CD8-positive, alpha-beta T cell (primary cell): ENCODE measurements at places on chromosomes 2 and 18. TPM values are rescaled to one million over a fixed set of nuclear protein-coding genes. Genes with fewer than 3 reads are reported as not detected.

DNA sequence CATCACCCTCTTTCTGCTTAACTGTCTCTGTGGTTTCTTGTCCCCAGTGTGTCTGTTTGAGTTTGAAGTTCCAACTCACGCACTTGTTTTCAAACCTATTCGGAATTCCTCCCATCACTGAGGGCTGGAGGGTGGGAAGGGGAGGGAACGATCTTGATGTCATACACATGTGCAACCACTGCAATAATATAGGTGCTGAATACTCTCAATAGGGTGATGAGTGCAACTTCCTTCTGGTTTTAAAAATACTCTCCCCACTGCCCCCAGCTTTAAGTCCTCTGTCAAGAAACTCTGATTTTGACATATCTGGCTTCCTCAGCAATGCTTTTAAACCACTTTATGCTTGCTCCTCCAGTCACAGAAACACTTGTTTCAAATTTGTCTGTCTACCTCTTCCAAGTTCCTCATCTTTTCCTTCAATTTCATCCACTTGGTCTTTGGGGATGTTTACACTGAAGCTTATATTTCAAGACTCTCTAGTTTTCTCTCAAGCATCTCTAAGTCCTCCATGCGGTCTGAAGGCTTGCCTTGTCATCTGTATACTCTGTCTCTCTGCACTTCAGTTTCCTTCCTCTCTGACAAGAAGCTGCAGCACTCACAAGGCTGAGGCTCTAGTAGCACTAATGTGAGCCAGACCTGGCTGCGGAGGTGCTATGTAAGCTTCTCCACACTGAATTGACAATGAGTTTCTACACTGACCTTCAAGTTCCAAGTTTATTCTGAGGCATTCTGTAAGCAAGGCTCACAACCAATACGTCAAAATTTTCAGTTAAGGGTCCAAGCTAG, 422.3 kb downstream of the ZEB2 start:
- peak; percentile 5 for DNase-seq

DNA sequence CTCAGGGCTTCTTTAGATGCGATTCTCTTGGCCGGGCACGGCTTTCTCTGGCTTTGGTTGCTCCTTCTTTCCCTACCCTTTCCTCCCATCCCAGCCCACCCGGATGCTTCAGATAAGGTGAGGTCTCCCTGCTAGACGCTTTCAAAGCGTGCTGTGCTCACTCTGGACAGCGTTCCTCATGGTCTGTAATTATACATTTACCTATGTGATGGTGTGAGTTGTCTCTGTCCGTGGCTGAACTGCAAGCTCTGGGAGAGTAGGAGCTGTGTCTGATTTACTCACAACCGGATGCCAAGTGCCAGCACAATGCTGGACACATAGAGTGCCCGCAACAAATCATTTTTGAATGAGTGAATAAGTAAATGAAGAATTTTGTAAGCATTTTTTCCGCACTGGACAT, 26.8 kb upstream of the PNPT1 start:
- DNase-seq = no peak

The MC4R gene
- not detected for total RNA-seq

The GMPPA gene
- total RNA-seq = 9.4 TPM

GRCh38 chr2:208820014-208820688, 413.6 kb downstream of the PTH2R start:
- no peak for DNase-seq

The VIL1 gene
- 0.19 TPM for total RNA-seq

- no peak for DNase-seq
These were observed 488.6 kb downstream of the BCL11A start for GRCh38 chr2:60064687-60065389.

- DNase-seq = no peak
These were observed 11.1 kb downstream of the MSGN1 start for GRCh38 chr2:17827316-17827715.

DNA sequence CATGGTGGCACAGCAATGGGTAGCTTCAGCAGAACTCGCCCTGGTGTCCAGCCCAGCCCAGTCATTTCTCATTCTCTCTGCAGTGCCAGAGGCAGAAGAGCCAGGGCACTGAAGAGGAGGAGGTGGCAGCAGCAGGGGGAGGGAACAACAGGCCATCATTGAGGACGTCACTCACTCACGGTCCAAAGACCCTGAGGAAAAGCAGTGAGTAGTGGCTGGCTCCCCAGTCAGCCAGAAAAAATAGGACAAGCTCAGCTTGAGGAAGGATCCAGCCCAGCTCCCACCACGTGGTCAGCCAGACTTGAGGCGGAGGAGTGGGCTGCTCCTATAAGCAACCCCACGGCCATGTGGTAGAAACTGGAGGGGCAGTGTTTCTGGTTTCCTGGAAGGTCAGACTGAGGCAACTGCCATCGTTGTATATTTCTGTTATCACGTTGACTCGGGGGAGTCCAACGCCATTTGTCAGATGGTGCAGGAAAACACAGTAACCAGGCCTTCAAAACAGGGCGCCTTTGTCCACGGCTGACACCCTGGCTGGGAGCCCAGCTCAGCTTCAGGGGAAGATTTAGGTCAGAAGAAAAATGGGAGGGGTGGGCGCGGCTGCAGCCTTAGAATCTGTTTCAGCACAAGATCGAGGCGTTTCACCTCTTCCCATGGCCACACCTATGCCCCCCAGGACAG, 19.0 kb upstream of the TMEM247 start:
- no peak for DNase-seq

The CASP8 gene
- 155 TPM for total RNA-seq

The CPO gene
- total RNA-seq = not detected

GRCh38 chr2:187617905-187618304, 63.7 kb upstream of the TFPI start:
- DNase-seq = no peak

The SERPINB13 gene
- total RNA-seq = not detected

The EIF2AK3 gene
- 51.6 TPM for total RNA-seq

- peak; percentile 25 for DNase-seq
These were observed 295.0 kb upstream of the ZNF521 start for GRCh38 chr18:25646971-25647370.

DNA sequence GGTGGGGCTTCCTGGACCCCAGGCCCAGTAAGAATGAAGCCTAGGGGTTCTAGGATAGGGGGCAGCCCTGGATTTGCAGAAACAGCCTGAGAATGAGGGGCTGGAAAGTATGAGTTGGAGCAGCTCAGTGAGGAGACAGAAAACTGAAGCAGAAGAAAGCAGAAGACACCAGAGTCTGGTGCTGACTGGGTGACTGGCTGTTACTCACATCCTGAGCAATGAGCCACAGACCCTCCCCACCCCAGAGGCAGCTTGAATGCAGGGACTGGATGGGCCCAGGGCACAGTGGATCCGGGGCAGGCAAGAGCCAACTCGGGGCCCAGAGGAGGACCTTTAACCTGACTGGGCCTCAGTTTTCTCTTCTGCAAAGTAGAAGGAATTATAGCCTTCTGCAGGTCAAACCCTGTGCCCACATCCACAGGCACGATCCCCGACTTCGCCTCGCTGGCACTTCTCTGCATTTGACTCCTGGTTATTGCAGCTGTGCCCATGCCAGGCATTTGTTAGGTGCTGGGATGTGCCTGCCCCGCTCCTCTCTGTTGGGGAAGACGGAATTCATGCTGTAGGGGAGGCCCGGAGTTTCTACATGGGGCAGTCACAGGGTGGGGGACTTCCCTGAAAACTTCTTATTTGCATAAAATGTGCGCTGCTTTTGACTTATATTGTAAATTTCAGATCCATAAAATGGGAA, 8.5 kb downstream of the STEAP3 start:
- no peak for DNase-seq

DNA sequence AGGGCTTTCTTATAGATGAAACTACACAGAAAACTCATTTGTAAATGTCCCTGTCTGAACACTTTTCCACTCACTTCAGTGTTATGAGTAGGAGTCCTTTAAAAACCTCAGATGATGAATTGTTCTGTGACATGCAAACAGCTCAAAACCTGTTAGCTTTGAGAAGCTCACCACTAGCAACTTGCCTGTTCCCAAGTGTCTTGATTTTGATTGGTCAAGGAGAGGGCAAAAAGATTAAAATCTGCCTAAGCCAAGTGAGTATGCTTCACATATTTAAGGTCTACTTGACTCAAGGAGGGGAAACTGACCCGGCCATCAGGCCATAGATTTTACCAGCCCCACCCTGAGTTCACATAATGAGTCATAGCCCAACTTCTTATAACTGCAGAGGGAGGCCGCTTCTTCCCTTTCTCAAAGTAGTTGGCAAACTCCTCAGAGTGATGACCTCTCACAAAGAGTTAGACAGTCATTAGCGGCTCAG, 45.2 kb upstream of the MEIS1 start:
- DNase-seq = no peak

The CYBRD1 gene
- total RNA-seq = 0.17 TPM

DNA sequence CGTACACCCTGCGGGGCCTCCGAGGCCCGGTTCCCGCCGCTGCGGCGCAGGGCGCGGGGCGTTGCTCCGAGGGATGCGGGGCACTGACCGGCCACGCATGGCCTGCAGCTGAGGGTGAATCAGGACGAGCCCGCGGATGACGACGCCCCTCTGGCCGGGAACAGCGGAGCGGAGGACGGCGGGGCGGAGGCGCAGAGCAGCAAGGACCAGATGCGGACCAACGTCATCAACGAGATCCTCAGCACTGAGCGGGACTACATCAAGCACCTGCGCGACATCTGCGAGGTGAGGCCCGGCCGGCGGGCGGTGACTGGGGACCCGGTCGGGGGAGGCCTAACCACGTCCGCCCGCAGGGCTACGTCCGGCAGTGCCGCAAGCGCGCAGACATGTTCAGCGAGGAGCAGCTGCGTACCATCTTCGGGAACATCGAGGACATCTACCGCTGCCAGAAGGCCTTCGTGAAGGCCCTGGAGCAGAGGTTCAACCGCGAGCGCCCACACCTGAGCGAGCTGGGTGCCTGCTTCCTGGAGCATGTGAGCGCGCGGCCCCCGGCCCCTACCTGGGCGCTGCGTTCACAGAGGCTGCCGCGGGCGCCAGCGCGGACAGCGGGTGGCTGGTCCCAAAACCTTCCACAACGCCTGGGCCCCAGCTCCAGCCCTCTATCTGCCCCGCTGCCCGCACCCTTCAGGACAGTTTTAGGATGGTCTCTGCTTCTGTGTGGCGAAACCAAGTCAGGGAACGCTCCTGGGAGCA, 53.2 kb downstream of the FAM168B start:
- no peak for DNase-seq

The KCNG3 gene
- total RNA-seq = 2.5 TPM

- no peak for DNase-seq
These were observed 63.8 kb upstream of the EPHA4 start for GRCh38 chr2:221635949-221636348.

The RIT2 gene
- total RNA-seq = not detected

DNA sequence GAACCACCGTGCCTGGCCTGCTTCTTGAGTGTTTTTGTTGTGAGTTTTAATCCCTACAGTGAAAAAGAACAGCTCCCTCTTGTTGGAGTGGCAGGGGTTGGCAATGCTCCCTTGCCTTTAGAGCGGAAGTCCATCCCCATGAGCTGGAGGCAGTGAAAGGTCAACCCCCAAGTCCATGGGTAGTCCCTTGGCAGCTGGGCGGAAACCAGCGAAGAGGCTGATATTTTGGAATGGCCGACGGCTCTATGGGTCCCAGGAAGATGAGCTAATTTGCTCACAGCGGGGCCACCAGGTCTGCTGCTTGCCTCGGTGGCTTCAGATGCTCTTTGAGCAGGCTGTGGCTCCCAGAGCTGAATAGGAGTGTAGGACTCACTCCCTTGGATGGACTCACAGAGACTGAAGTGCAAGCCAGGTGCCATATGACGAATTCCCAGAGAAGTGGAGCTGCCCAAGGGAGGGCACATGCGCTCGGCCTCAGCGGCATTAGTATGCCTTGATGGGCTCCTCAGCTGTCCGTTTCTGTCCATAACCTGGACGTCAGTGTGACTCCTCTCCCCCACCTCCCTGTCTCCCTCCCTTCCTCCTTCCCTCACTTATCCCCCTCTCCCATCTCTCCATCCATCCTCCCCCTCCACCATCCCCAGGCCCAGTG, 25.4 kb upstream of the RHOB start:
- no peak for DNase-seq

DNA sequence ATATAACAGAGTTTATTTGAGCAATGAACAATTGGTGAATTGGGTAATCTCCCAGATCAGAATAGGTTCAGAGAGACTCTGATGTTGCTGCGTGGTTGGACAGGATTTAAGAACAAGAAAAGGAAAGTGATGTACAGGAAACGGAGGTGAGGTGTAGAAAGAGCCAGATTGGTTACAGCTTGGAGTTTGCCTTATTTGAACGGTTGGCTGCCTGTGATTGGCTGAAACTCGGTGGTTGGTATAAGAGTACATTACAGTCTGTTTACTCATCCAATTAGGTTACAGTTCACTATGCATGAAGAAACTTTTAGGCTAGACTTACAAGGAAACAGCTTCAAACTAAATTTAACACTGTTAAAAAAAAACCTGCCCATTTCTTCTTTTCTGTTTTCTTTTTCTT, 68.0 kb upstream of the CABLES1 start:
- DNase-seq = no peak

GRCh38 chr2:95314598-95314963, 17.4 kb downstream of the KCNIP3 start:
- no peak for DNase-seq

- DNase-seq = no peak
These were observed 30.0 kb downstream of the IL1R2 start for GRCh38 chr2:102021779-102022178.

DNA sequence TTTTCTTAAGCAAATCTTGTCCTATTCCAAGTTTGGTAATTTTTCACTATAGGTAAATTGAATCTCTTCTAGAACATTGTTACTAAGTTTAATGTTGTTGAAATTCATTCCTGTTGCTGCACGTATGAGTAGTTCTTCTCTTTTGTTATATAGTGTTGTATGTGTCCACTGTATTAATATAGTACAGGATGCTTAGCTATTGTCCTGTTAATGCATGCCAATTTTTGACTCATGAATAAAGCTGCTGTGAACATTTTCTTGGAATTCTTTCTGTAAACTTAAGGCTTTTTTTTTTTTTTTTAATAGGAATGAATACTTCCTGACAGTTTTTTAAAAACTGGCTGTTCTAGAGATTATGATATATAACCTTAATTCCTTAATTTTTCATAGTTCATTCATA, 326.9 kb downstream of the SLC4A3 start:
- no peak for DNase-seq

DNA sequence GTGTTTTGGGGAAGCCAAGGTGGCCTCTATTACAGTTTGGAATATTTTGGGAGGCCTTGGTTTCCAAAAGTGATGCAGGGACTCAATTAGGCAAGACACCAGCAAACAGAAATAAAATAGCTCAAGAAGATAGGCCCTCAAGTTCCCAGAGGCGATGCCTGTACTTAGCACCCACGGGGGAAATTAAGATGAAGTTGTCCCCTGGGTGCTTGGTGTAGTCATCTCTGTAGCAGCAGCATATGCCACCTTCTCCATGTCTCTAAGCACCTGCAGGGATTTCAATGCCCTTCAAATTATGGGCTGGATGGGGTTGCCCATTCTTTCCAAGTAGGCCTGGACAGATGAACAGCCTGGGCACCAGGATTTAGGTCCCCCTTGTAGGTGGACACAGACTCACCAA, 185.0 kb downstream of the CTIF start:
- no peak for DNase-seq

DNA sequence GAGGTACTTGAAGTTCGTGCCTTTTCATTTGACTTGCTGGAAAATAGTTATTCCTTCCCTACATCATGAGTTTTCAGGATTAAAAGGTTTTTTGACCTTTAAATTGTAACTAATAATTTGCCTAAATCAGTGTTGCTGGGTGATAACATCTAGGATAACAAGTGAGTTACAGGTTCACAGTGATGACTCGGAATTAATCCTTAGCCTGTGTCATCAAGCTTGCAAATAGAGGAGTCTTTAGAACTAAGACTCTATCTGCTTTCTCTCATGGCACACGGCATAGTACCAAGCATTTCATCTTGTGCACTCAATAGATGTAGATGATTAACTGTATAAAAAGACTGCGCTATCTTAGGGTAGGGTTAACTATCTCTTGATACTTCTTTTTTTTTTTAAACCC, 79.5 kb downstream of the CAMKMT start:
- no peak for DNase-seq

The SULT1C2 gene
- total RNA-seq = not detected

The PAX8 gene
- 0.35 TPM for total RNA-seq
